GOT3 (cell line): ENCODE measurements at places on chromosomes 7 and 10.

DNA sequence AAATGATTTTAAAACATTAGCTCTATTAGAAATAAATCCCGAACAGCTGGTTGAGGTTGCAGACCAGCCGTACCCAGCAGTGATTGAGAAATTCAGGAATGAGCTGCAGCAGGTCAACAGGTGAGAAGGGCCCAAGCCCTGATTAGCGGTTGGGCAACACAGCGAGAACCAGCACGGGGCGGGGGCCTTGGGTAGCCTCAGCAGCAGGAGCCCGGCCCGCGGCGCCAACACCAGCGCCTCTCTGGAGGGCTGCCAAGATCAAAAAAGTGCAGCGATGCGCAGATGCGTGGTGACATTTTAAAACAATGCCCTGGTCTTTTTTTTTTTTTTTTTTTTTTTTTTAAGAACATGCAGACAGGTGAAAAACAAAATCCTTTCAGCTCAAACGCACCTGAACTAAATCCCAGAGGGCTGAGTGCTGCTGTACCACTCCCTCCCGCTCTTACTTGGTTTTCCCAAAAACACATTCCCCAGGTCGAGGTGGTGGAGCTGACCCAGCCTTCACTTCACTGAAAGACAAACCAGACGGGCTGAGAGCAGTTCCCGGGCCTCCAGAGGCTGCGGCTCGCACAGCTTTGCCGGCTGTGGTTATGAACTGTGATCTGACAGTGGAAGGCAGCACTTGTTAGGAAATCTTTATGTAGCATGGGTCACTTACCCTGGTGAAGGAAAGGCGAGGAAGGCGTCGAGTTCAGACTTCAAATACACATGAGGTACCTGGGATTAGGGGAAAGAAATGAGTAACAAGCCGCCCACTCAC lies 579.4 kb downstream of the SDK1 start:
- no peak for DNase-seq

DNA sequence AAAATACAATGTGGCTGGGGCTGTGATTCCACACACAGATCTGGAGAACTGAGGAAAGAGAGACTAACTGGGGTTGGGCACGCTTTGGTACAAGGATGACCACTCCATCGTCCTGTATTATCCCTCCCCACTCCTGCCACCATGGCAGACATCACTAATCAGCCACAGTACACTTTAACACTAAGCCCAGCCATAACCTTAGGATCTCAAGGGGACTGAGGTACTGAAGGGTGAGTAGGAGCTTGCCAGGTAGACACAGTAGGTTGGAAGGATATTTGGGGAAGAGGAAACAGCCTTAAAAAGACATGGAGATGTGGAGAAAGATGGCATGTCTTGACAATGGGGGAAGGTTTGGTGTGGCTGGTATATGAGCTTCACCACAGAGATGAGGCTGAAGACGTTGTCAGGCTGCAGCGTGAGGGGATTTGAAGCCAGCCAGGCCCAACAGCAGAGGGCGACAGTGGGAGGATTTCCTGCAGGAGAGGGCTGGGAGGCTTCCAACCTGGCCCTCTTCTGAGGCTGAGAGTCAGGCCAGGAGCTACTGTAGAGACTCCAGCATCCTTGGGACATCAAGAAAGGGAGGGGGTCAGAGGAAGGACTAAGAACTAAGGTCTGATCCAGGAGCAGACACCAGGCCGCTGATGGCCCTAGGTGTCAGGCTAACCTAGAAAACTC lies 58.6 kb upstream of the COL13A1 start:
- DNase-seq, result no peak

DNA sequence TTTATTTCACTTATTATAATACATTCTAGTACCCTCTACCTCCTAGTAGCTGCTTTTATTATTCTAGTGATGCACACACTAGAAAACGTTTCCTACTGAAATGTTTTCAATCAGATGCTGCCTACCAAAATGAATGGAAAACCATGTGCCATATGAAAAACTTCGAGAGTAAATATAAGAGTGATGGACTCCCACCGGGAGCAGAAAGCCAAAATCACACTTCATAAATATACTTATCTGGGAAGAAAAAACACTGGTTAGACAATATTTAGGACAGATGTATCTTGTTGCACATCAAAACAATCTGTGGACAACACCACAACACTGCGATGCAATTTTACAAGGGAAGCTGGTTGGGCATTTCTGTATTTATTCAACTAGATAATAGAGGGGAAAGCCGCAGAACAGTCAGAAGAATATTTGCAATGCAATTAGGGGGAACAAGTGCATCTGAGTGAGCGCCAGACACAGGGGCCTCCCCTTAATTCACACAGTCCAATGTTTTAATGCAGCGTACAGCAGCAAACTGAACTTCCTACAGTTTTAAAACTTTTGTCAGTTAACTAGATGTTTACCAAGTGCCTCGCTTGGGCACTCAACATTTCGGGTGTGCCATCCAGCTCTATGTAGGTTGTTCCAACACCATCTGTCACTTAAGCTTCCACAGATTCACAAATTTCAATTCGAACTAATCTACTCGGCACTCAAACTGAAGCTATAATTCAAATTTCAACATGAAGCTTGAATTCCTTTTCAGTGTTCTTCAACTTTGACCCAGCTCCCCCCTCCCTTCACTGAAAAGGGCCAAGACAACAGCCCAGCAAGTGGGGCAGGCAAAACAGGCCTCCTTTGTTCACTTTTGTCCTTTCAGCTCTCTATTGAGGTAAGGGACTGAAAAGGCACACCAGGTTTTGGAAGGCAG lies 7.4 kb downstream of the NRCAM start:
- DNase-seq, result no peak

GRCh38 chr7:72925546-72926120 lies 738 bp downstream of the POM121 start:
- DNase-seq, result no peak

- no peak for DNase-seq
Measured at GRCh38 chr10:69961881-69962745, 90.5 kb upstream of the MACROH2A2 start.

DNA sequence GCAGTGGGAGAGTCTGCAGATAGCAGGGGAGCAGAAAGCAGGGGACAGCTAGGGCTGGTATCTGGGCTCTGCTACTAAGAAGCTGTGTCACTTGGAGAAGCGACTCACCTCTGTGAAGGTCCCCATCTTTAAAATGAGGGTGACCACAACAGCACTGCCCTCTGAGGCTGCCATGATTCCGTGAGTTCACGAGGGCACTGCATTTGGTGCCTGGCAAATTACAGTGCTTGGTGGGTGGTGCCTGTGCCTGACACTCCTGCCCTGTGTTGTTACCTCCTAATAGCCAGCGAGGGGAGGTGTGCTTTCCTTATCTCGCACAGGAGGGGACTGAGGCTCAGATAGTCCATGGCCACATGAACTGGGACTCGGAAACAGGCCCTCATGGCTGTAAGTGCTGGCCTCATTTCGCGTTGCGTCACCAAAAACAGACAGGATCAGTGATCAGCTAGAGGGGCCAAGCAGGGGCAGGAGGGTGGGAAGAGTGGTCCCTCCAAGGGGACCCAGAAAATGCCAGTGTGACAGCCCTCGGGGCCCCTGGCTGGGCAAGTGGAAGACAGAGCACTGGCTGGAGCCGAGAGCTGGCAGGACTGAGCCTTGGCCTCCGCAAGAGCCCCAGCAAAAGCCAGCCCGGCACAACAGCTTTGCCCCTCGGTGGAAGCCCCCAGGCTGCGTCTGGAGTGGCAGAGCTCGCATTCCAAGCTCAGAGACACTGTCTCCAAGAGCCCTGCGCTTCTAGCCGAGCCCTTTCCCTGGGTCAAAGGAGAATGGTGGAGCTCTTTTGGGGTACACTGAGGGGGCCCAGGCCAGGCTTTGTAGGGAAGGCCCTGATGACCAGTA lies 17.3 kb upstream of the BNIP3 start:
- no peak for DNase-seq

- no peak for DNase-seq
Measured at GRCh38 chr7:129774359-129774758, 162.8 kb downstream of the NRF1 start.

DNA sequence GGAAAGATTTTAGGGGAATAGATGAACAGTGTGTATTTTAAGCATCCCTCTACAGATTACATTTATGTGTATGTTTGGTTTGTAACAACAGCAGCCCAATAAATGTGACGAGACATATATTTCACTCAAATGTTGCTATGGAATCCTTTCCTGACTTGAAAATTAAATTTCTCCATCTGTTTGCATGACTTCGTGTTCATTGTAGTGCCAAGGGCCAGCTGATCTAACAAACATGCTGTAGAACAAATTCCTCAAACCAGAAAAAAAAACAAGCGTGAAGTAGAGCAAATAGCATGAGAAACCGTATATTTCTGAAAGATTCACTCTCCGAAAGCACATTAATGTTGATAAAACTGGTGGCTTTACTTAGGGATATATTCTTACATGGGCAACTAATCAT lies 87.8 kb downstream of the NRCAM start:
- no peak for DNase-seq

DNA sequence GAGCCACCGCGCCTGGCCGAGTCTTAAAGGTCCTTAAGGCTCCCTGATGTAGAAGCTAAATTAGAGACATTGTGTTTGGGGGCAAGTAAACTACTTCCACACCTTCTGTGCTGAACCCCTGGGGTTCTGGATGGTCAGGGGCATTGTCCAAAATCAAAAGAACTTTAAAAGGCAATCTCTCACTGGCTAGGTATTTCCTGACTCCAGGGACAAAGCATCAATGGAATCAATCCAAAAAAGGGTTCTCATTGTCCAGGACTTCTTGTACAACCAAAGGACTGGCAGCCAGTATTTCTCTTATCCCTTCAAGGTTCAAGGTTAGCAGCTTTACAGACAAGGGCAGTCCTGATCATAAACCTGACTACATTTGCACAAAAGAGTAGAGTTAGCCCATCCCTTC lies 24.0 kb downstream of the SRPK2 start:
- no peak for DNase-seq

GRCh38 chr10:99993701-99994689 lies 15.8 kb downstream of the DNMBP start:
- no peak for DNase-seq

GRCh38 chr7:2853147-2853546 lies 9.0 kb upstream of the GNA12 start:
- DNase-seq, result no peak

DNA sequence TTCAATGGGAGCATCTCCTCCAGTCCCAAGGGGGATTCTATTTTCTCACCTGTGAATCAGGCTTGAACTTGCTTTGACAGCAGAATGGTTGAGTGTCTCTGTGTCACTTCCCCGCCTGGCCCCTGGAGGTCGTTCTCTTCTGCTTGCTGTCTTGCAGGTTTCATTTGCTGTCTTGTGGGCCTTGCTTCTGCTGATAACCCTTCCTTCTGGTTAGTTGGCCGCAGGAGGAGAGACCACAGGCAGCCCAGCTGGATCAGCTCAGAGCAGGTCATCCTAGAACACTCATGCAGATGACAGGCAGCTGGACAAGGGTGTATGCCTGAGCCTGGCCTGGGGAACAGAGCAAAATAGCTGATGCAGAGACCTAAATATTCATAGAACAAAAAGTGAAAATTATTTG lies 344.2 kb upstream of the ADARB2 start:
- no peak for DNase-seq
